ENCODE measurements at places on chromosomes 16 and 17. TPM values are rescaled to one million over a fixed set of nuclear protein-coding genes. Genes with fewer than 3 reads are reported as not detected.

The CASKIN1 gene
- total RNA-seq, result 0.69 TPM

The HOXB13 gene
- total RNA-seq, result 1.7 TPM

The COG7 gene
- 25.6 TPM for total RNA-seq

The OR1A1 gene
- total RNA-seq, result not detected

The CARD14 gene
- 3.3 TPM for total RNA-seq

The GPR142 gene
- total RNA-seq, result not detected

The BCL6B gene
- total RNA-seq, result 12.5 TPM

The DHRS7C gene
- total RNA-seq, result 1.1 TPM

The GABARAP gene
- 246 TPM for total RNA-seq

The MYO15A gene
- 1.2 TPM for total RNA-seq

The ASGR2 gene
- not detected for total RNA-seq

The ARL5C gene
- total RNA-seq, result 0.37 TPM

The TMEM132E gene
- 3.7 TPM for total RNA-seq

The SLX4 gene
- 4.4 TPM for total RNA-seq

The SMIM5 gene
- total RNA-seq, result 4.0 TPM

The TBC1D16 gene
- 15.8 TPM for total RNA-seq

The SDF2 gene
- total RNA-seq, result 35.8 TPM

The SLC5A11 gene
- not detected for total RNA-seq

The CHST5 gene
- not detected for total RNA-seq

The ADAP2 gene
- total RNA-seq, result 15.1 TPM

The ZKSCAN2 gene
- total RNA-seq, result 6.8 TPM

The NHLRC4 gene
- total RNA-seq, result 1.0 TPM

The MYH11 gene
- 1,069 TPM for total RNA-seq

The DCAKD gene
- total RNA-seq, result 26.5 TPM

The CLTC gene
- 405 TPM for total RNA-seq

The CD79B gene
- 1.3 TPM for total RNA-seq

The SLC22A31 gene
- total RNA-seq, result not detected

The KRT17 gene
- 33.5 TPM for total RNA-seq

The SMIM22 gene
- total RNA-seq, result 13.4 TPM

Data from urinary bladder (tissue), 4 donors.